Stimulated activated CD4-positive, alpha-beta T cell treated with anti-CD3 and anti-CD28 coated beads, Interleukin-12 subunit alpha, Interleukin-12 subunit beta, amount 100 ng/mL, for 24 hours (primary cell): ENCODE measurements at places on chromosomes 1 and 21.

- no peak for DNase-seq
Measured at GRCh38 chr1:182459949-182460348, 10.0 kb downstream of the RGSL1 start.

GRCh38 chr1:234943836-234944402 lies 184.7 kb downstream of the TOMM20 start:
- no peak for DNase-seq

- no peak for DNase-seq
Measured at GRCh38 chr1:234963904-234964702, 164.5 kb downstream of the TOMM20 start.

- DNase-seq: no peak
Measured at GRCh38 chr1:174964261-174964971, 35.3 kb upstream of the CACYBP start.

DNA sequence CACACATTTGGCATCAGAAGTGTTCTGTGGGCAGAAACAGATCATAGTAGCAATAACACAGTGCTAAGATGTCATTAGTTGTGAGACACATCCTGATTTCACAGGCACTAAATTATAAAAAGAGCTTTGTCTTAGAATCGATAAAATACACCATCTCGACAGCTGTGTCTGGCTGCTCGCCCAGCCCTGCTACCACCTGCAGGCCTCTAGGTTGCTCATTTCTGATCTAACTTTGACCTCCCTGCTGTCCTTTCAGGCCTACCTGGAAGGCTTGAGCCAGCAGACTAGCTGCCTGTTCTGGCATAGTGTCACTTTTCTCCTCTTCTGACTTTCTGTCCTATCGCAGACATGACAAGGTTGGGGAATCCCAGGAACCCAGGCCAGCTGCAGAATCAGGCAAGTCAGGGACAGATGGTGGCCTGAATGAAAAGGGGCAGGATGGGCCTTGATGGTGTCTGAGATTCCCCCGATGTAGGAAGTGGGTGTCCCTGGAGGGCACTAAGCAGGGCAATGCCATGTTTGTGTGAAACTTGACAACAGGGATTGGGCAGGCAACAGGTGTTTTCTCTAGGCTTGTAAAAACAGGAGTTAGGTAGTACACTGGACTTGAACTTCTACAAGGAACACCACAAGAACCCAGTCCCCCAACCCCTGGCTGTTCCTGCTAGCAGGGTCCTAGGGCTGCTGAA lies 66.6 kb upstream of the RHOU start:
- no peak for DNase-seq

DNA sequence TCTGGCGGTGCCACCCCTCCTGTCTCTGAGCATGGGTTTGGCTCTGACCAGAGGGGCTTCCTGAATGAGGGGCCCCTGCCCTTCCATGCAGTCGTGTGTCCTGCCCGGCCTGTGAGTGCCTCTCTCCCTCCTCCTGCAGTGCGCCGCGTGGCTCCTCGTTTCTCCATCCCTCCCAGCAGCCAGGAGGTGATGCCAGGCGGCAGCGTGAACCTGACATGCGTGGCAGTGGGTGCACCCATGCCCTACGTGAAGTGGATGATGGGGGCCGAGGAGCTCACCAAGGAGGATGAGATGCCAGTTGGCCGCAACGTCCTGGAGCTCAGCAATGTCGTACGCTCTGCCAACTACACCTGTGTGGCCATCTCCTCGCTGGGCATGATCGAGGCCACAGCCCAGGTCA lies 57.9 kb downstream of the PTPRF start:
- no peak for DNase-seq

GRCh38 chr1:167472752-167473521 lies 45.4 kb downstream of the CD247 start:
- no peak for DNase-seq

- no peak for DNase-seq
Measured at GRCh38 chr1:228935855-228936727, 200.8 kb downstream of the RHOU start.

GRCh38 chr1:164563721-164564360 lies 4.9 kb downstream of the PBX1 start:
- DNase-seq: no peak

GRCh38 chr1:169521226-169521625 lies 35.5 kb upstream of the SLC19A2 start:
- no peak for DNase-seq

DNA sequence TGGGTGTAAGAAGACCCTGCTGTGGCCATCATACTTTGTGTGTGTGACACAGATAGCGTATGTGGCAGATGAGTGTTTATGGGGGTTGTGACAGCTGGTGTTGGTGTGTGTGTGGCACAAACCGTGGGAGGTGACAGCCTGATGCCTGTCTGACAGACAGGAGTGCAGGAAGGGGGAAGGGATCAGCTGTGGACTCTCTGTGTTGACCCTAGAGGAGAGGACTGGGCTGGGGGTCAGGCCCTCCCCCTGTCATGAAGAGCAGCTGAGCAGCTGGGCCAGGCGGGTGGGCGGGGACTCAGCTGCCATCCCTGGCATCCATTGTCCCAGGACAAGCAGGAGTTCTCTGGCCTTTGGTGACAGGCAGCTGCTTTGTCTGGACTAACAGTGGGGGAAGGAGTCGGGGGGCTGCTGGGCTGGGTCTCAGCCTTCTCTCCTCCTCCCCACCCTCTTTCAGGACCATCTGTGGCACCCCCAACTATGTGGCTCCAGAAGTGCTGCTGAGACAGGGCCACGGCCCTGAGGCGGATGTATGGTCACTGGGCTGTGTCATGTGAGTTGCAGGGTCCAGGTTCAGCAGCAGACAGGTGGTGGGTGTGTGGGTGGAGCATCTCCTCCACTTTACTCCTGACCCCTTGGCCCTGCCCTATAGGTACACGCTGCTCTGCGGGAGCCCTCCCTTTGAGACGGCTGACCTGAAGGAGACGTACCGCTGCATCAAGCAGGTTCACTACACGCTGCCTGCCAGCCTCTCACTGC lies 2.3 kb downstream of the PLK3 start:
- no peak for DNase-seq

GRCh38 chr1:187383366-187383765 lies 554.6 kb downstream of the PLA2G4A start:
- no peak for DNase-seq

DNA sequence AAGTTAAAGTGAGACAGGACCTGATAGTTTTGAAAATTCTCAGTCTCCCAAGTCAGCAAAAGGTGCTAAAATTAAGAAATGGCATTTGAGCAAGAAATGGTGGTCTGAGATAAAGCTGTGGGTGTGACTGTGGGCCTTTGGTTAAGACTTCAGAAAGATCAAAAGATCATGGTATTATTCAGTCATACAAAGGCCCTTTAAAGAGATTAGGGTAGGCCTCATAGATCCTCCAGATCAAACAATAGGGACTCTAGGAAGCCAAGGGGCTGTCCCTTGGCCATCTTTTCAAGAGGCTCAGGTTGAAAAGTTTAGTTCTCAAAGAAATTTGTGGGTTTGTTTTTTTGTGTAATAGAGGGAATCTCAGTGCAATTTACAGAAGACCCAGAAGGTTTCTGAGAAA lies 8.4 kb downstream of the HMGB4 start:
- DNase-seq: no peak

DNA sequence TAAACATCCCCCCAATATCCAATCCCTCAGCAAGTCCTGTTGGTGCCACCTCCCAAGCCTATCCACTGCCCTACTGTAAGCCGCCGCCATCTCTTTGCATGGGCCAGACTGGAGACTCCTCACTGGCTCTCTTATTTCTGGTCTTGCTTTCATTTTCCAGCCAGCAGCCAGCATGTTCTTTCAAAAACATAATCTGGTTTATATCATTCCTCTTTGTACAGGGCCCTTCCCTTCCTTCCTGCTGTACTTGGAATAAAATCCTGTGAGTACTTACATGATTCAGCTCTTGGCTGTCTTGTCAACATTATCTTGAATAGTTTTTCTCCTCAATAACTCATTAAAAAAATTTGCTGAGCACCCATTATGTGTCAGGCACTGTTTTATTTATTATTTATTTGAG lies 28.2 kb downstream of the TLR5 start:
- DNase-seq: no peak

GRCh38 chr1:161706482-161707347 lies at the start of gene FCRLA:
Gene FCRLA, plus strand, starts transcription at chr1:161707229. Its CDS starts 36 bp downstream, at chr1:161707265.
- no peak for DNase-seq

DNA sequence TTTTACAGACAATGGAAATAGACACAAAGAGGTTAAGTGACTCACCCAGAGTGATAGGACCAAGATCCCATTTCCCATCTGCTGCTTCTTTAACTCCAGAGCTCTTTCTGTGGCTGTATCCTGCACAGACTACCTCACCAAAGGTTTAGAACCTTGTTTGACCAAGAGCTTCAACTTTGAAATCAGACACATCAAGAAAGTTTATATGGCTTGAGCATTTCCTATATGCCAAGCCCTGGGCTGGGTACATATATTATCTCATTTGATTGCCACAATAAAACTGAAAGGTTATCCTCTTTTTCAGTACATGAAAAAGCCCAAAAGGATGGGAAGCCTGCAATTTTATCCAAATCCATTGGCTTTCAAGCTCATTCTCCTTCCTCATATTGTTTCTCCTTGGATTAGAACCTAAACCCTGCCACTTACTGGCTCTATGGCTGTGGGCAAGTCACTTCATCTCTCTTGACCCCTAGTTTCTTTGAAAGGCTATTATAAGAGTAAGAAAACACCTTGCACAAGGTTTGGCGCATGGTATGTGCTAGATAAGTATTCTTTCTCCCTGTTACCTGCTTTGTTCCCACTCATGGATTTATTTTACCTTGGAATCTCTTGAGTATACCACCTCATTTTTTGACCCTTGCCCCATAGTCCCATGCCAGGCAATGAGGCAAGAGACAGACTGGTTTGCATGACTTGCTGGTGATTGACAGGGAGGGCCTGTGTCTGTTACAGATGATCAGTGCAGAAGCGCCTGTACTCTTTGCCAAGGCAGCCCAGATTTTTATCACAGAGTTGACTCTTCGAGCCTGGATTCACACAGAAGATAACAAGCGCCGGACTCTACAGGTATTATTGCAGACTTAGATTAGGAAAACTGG lies 34.5 kb upstream of the KCNQ4 start:
- DNase-seq: no peak

DNA sequence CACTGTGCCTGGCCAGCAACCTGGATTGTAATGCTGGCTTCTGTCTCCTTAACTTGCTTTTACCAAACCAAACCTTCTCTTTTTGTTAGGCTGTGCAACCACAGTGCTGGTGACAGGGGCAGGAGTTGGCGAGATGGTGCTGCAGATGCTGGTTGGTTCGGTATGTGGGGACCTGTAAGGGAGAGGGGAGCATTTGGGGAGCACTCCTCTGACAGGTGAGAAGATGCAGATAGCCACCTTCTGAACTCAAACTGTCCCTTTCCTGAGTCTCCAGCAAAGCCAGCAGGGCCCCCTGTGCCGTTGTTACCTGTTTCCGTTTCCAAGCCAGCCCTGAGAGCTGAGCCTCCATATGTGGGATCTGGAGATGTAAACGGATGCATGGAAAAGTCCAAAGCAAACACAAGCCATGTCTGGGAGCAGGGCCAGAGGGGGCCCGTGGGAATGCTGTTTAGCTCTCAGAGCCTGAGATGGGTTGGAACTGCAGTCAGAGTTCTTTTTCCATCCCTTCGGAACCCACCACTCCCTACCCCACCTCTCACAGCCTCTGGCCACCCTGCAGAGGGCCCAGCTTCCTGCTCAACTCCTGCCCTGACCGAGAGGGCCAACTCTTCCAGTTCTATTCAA lies 34.0 kb downstream of the ELK4 start:
- DNase-seq: no peak

GRCh38 chr1:34101151-34101550 lies 63.9 kb downstream of the CSMD2 start:
- DNase-seq: no peak

DNA sequence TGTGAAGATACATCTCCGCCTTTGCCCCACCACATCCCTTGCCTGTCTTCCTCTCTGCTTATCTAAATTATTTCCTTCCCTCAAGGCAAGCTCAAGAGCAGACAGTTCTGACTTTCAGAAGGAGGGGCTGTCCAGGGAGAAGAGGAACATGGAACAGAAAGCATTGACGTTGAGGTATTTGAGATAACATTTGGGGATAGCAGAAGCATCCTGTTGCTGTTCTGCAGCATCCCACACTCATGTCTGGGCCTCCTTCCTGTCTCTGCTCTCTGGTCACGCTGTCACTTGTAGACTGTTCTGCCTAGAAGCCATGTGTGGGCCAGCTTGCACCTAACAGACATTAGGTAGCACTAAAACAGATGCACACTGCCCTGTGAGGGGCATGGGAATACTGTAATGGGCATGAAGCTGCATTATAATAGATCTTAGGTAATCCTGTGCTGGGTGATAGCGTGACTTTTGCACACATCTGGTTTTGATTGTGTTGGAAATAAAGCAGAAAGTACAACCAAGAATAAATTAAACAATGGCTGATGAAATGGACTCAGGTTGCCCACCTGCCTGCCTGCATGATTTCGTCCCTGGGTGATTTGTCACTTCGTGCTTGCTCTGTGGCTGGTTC lies 660 bp upstream of the RD3 start:
- no peak for DNase-seq

DNA sequence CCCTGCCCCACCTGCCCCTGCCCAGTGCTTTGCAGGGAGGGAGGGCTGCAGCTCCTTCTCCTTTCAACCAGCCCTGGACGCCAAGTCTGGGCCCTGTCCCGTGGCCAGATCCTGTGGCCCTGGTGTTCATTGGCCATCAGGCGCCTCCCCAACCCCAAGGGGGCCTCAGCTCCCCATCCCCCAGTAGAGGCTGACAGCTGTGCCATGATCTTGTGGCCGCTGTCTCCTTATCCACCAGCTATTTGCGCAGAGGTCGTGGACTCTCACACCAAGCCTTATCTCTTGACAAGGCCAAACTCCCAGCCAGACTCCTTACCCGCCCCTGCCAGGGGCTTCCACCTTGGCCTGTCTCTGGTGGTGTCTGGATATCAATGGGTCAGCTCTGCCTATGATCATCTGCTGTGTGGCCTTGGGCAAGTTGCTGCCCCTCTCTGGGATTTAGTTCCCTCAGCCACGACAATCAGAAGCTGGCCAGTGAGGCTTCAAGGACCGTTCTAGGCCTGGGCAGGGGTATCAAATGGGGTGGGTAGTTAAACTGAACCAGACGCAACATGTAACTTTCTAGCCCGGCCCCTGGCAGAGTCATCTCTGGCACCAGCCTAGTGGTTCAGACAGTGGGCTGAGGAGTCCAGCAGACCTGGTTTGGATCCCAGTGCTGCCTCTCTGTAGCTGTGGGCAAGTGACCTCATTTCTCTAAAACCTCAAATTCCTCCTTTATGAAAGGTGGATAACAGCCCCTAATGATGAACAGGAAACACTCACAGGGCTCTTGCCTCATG lies 3.3 kb upstream of the COL8A2 start:
- no peak for DNase-seq

DNA sequence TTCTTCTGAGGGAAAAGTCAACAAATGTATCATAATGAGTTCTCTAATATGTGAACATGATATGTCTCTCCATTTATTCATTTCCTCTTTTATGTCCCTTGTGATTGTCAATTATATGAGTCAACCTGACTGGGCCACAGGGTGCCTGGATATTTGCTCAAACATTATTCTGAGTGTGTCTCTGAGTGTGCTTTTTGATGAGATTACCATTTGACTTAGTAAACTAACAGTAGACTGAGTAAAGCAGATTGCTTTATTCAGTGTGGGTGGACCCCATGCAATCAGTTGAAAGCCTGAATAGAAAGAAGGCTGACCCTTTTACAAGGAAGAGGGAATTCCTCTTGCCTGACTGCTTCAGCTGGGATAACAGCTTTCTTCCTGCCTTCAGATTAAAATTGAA lies 142.6 kb downstream of the SLC35F3 start:
- DNase-seq: no peak
